ENCODE measurements at places on chromosomes 11 and 22.

GRCh38 chr11:12246147-12246546, 131.2 kb upstream of the PARVA start:
- DNase-seq: no peak

GRCh38 chr11:12975195-12975594, 33.9 kb upstream of the RASSF10 start:
- DNase-seq: no peak

GRCh38 chr11:81870066-81870412, 863.6 kb downstream of the FAM181B start:
- DNase-seq: no peak

DNA sequence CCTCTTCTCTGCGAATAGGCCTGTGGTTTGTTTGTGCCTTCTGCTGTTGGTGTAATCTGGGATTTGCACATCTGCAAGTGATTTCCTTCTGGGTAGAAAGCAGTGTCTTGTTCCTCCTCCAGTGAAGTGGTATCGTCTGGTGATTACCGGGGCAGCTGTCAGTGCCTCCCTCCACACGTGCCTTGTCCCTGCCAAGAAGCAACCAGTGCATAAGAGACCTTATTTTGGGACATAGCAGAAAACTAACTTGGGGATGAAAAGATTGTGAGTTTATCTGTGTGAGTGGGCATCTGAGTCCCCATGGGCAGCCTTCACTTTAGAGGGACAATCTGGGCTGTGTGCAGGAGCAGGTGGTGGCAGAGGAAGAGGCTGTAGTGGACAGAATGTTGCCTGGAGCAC, 71.5 kb upstream of the SORL1-AS1 start:
- no peak for DNase-seq

GRCh38 chr11:100716838-100717237, 29.8 kb downstream of the ARHGAP42 start:
- no peak for DNase-seq

Measured in tibial artery (tissue), 4 donors.